ENCODE measurements at places on chromosomes 11 and 22.
A peak's percentile ranks its signal among the peaks of the same experiment; 100 is the strongest.

- no peak for DNase-seq
Measured at GRCh38 chr11:114678125-114679036, at the start of gene NXPE2. NXPE2 (plus strand) TSS chr11:114678527; CDS start chr11:114678576, 49 bp downstream.

GRCh38 chr11:116409238-116409637 is 363.5 kb downstream of the BUD13 start:
- no peak for DNase-seq

DNA sequence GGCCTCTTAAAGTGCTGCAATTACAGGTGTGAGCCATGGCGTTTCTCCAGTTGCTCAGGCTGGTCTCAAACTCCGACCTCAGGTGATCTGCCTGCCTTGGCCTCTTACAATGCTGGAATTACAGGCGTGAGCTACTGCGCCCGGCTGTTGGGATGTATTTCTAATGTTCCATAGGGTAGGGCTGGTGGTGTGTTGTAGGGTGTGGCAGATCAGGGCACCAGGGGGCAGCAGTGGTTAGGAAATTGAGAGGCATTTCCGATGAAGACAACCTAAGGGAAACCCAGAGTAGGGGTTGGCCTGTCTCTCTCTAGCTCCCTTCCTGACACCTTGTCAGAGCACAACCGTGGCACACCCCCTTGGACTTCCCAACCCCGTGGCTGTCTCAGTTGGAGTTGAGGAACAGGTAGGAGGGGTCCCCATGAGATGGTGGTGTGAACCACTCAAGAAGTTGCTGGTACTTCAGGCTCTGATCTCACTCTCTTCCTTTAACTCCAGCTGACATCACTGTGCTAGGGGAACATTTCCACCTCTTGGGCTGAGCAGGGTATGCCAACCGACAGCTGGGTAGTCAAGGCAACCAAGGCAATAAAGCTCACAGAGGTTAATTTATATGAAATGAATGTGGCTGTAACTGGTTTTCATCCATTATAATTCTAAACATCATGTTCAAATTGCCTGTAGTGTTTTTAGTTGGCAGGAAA is 33.0 kb downstream of the YWHAH start:
- DNase-seq = peak; percentile 67

DNA sequence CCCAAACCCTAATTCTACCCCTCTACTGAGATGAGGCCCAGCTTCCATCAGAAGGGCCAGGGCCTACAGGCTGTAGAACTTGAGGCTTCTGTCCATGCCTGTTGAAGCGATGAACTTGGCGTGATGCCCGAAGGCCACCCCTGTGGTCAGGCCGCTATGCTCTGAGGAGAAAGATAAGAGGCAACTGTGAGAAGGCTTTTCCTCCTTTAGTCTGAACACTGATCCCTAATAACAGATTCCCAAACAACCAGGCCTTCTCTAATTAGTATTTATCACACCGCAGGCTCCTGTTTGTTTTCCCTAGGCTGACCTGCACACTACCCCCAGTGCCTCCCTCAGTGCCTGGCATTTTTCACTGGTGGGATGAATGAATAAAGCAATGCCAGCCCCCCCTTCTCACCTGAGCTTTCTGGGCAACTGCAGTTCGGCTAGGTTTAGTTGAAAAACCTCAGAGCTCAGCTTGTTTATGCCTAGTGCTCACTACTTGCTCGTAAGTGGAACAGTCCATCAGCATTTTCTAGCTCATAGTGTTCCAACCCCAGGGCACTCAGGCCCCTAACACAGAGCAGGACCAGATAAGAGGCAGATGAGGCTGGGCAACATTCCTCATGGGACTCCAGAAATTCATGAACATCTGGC is 15.2 kb downstream of the PRPF19 start:
- no peak for DNase-seq

- DNase-seq = no peak
Measured at GRCh38 chr11:62547691-62548281, 1.2 kb upstream of the AHNAK start.

DNA sequence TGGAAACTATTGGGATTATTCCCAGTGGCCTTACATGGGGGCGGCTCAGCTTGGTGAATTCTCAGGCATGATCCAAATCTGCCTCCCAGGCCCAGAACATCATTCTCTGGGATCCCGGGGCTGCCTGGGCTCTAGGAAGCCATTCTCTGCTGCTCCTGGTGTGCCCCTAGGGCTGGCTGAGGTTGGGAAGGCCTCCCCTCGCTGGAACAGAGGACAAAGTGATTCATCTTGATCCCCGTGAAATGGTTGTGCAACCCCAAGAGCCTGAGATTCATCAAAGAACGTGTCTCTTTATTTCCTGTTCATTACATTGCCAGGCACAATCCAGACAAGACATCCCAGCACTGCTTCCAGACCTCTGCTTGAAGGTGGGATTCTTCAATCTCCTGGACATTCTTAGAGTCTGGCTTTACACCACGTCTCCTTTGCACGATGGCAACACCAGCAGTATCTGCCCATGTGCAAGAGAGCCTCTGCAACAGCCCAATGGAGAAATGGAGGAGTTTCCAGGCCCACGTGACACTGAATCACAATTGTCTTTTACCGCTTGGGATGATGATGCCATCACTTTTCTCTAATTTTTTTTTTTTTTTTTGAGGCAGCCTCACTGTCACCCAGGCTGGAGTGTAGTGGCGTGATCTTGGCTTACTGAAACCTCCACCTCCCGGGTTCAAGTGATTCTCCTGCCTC is 52.3 kb downstream of the TST start:
- peak; percentile 30 for DNase-seq

DNA sequence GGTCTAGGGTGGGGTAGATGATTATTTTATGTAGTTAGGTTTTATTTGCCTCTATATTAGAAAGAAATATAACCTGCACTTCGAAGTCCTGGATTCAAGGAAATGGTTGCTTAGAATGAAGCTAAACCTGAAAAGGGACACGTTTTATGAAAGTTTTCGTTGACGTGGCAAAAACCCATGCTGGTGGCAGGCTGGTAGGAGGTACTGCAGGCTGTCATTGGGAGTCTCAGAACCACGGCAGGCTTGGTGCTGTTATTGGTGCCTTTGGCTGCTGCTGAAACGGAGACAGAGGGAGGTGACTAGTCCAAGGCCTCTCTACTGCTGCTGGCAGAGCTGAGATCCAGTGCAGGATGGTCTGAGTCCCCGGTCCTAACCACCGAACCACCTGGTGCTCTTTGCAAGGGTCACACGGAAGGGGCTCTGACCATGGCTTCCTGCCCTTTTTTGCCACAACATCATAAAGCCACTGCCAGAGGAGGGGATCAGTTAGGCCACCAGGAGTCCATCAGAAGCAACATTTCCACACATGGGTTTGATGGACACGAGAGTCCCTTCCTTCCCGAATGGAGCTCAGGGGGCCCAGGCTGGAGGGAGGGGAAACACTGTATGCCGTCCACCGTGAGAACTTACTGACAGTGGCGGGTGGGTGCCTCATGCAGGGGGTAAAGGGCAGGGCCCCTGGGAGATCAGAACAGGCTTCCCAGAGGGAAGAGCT is 13.4 kb downstream of the CSF2RB start:
- no peak for DNase-seq

GRCh38 chr11:35115688-35116030 is 23.3 kb upstream of the CD44 start:
- DNase-seq = no peak

DNA sequence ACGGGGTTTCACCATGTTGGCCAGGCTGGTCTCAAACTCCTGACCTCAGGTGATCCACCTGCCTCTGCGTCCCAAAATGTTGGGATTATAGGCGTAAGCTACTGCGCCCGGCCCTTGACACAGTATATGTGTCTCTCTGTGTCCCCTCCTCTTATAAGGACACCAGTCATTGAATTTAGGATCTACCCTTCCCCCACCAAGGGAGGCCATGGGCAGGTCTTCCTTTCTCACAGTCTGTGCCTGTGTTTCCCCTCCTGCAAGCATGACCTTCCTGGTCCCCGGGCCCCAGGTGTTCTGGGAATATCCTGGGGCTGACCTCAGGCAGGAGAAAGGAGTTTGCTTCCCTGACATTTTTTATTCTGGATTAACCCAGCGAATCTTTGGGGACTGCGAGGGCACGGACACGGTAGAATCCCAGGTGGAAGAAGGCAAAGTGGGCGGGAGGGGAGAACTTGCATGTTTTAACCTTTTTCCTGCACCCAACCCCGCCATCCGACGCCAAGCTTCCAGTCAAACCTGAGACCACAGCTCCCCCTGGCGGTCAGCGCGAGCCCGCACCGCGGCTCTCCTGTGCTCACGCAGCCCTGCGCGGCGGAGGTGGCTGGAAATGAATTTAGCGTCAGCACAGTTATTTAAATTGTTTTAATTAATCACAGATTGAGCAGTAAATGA is 42.1 kb upstream of the ISX start:
- DNase-seq = peak; percentile 12

DNA sequence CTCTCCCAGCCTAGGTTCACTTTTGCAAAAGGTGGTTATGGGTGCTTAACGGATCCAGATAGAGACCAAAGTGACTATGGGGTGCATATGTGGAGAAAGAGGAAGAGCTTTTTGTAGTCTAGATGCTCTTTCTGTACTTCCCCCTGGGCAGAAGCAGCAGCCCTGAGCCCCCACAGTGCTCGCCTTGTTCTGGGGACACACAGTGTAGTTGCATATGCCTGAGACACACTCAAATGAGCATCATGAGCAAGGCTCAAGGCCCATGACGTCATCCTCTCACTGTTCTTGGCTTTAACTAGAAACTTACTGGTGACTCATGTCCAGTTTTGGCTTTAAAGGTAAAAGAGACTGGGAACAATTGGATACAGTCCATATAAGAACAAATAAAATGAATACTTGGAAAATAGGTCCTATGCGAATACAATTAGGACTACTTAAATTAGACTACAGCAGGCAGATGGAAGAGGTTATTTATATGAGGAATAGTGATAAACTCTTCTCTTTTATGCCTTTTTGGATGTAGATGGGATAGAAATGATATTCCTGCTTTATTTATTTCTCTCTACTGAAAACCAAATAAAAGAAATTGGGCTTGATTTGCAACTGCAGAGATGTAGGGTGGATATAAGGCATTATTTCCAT is 20.1 kb upstream of the PEX26 start:
- DNase-seq = peak; percentile 79

DNA sequence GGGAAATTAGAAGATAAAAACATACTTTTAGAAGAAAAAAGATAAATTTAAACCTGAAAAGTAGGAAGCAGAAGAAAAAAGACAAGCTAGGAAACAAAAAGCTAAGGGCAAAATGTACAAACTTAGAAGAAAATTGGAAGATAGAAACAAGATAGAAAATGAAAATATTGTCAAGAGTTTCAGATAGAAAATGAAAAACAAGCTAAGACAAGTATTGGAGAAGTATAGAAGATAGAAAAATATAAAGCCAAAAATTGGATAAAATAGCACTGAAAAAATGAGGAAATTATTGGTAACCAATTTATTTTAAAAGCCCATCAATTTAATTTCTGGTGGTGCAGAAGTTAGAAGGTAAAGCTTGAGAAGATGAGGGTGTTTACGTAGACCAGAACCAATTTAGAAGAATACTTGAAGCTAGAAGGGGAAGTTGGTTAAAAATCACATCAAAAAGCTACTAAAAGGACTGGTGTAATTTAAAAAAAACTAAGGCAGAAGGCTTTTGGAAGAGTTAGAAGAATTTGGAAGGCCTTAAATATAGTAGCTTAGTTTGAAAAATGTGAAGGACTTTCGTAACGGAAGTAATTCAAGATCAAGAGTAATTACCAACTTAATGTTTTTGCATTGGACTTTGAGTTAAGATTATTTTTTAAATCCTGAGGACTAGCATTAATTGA is 1.0 kb downstream of the MALAT1 start:
- peak; percentile 54 for DNase-seq

DNA sequence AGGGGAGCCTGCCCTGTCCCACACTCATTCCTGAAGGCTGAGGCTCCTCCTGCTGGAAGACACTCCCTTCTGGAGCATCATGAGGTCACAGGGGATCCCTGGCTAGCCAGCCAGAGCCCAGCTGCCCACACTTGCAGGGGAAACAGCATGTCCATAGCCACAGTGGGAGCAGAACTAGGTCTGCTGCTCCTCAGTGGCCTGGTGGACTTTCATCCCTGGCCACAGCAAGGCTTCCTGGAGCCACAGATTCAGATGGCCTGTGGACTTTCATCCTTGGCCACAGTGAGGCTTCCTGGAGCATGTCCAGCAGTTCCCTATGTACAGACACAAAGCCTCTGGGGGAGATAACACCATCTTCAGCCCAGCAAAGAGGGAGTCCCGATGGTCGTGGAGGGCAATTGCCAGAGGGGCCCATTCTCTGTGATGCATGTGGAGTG is 5.9 kb upstream of the APOL6 start:
- DNase-seq = no peak

GRCh38 chr11:132718711-132719671 is 813.3 kb downstream of the OPCML start:
- peak; percentile 48 for DNase-seq

DNA sequence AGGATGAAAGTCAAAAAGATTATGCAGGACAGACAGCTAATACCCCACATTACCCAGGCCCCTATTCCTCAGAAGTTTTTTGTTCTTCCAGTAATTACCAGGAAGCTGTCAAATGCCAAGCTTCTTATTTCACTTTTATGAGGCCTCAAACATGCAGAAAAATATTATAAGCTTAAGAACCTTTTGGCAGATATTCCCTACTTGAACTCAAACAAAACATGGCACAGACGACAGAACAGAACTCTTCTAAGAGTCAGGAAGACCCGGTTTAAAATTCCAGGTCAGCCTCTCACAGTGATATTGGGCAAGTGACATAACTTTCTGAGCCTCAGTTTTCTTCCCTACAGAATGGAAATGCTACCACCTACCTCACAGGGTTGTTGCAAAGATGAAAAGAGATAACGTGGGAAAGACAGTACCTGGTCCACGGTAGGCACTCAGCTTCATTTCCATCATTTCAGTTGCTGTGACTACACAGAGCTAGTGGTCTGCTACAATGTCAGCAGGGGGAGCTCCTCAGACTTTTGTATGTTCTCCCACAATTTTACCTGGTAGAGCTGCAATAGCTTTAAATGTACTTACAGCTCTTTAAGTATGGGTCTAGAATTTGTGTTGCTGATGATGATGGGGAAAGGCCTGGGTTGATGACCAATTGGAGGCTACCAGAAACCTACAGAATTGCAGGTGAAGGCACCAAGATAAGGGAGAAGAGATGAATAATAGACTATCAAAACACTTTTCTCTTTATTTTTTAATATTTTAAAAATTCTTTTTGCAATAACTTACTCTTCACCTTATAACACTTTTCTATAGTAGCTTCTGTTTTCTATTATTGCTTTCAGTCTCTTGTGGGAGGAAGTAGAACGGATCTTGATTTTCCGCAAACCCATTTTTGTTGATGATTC is 98.3 kb upstream of the CHRM4 start:
- DNase-seq = peak; percentile 12

DNA sequence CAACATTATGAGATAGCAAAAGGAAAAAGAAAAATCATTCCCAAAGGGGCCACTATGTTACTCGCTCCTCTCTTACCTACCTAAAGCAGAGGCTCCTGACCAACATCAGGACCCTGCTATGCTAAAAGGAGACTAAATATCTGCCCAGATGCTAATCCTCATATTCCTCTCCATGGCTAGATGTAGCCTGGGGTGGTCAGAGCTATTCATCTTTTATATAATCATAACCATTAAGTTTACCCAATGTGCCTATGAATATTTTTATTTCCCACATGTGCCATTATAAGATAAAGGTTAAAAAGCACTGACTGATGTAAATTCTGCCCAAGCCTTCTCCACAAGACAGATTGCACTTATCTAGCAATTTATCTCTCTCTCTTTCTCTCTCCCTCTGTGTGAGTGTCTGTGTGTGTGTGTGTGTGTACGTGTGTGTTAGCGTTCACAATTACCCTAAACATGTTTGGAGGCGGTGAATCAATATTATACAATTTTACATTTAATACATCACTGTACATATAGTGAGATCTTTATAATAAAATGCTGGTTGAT is 41.2 kb upstream of the ANO5 start:
- no peak for DNase-seq
